EH (cell line): ENCODE measurements at places on chromosomes 16 and 17.

DNA sequence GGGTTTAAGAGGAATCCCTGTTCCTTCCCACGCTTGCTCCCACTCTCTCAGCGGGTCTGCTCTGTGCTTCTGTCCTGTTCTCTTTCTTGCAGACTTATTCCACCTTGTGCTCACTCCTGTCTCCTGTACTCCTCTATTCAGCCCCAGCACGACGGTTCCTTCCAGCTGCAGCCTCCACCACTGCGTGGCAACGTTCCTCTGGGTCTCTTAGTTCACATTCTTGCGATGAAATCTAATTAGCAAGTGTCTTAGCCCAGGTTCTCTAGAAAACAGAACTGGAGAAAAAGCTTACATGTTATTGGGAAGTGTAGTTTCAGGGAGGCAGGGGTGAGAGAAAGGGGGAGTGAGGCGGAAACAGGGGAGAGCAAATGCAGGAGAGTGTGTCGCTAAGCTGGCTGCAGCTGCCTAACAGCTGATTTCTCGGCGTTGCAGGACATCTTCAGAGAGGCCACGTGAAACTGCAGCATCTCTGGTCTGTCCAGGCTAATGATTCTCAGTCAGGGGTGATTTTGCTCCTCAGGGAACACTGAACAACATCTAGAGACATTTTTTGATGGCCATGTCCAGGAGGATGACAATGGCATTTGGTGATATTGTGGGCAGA, 213.2 kb upstream of the NLRP1 start:
- no peak for DNase-seq

GRCh38 chr17:40311575-40311974, 2.6 kb downstream of the RARA start:
- peak; percentile 66 for DNase-seq

GRCh38 chr16:49067776-49068175, 213.9 kb downstream of the CBLN1 start:
- no peak for DNase-seq

GRCh38 chr17:50532452-50533024, at the start of gene EPN3:
TSS of gene EPN3 (plus strand) at chr17:50532735. CDS start at chr17:50536557, 3,822 bp downstream.
- DNase-seq: no peak

DNA sequence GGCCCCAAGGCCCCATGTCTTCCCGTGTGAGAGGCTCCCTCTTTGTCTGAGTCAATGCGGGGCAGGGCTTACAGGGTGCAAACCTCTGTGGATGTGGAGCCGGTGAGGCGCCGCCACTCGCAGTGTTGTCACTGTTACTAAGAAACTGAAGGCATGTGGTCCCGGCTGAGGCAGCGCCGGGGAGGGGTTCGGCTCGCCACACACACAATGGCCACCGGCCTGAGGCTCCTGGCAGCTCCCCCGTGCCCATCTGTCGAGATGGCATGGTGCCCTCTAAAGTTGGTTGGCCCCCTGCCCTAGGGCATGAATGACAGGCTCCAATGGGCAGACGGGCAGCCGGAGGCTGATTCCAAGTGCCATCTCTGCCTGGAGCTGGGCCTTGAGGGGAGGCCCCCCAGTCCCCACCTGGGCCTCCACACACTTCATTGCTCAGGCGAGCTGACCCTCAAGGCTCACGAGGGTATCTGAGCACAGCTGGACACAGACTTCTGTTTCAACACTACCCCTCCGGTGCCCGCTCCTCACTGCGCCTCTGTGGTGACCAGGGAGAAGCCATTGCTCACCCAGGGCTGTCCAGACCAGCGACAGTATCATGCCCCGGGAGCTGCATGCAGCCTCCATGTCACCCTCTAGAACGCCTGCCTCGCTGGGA, 137.2 kb downstream of the C16orf78 start:
- DNase-seq: no peak

DNA sequence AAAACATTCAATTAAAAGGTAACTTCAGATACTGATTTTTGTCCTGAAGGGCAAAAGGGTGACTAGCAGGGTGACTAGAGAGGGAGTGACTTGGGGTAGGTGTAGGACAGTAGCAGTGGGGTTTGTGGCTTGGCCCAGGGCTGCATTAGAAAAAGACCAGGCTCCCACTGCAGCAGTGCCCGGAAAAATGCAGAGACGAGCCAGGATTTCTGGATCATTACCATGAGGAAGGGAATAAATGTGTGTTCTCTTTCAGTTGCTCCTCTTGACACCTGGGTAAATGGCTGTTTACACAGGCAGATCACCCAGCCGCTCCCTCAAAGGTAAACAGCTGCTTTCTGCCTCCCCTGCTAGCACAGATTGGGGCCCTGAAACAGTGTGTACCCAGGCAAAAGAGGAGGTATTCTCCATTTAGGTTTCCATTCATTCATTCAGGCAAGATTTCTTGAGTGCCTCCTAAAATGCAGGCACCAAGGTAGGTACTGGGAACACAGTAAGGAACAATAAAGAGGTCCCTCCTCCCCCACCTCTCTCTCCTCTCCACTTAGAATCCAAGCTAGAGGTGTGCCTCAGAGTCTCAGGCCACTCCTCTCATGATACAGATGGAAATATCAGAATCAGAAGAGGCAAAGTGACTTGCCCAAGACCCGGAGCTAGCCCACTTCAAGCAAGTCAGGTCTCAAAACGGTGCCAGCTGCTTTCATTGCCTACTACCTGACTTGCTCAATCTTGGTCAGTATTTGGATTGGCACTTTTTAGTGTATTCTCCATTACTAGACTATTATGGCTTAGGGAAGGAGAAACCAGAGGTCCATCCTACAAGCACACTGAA, 15.2 kb upstream of the TOX3 start:
- DNase-seq: no peak

DNA sequence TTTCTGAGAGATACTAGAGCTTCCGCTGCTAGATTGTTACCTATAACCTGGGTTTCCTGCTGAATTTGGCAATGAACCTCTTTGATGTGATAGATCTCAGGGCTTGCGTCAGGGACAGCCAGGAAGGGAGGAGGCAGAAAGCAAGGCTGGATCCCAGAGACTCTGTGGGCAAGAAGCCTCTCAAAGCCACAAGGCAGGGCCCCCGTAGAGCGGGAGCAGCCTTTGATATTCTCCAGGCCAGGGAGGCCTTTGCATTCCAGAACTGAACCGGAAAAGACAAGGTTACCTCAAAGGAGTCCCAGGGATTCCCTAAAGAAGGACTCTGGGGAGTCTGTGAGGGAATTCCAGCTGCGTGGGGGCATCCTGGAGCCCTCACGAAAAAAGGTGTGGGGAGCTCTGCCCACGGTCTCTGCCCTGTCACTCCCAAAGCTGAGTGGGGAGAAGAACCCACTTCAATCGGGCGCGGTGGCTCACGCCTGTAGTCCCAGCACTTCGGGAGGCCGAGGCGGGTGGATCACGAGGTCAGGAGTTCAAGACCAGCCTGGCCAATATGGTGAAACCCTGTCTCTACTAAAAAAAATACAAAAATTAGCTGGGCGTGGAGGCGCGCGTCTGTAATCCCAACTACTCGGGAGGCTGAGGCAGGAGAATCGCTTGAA, 14.3 kb upstream of the SCIMP start:
- no peak for DNase-seq

GRCh38 chr17:50845240-50846147, 10.1 kb downstream of the WFIKKN2 start:
- DNase-seq: peak; percentile 78

GRCh38 chr16:29883987-29884386, 15.4 kb downstream of the SEZ6L2 start:
- DNase-seq: no peak

DNA sequence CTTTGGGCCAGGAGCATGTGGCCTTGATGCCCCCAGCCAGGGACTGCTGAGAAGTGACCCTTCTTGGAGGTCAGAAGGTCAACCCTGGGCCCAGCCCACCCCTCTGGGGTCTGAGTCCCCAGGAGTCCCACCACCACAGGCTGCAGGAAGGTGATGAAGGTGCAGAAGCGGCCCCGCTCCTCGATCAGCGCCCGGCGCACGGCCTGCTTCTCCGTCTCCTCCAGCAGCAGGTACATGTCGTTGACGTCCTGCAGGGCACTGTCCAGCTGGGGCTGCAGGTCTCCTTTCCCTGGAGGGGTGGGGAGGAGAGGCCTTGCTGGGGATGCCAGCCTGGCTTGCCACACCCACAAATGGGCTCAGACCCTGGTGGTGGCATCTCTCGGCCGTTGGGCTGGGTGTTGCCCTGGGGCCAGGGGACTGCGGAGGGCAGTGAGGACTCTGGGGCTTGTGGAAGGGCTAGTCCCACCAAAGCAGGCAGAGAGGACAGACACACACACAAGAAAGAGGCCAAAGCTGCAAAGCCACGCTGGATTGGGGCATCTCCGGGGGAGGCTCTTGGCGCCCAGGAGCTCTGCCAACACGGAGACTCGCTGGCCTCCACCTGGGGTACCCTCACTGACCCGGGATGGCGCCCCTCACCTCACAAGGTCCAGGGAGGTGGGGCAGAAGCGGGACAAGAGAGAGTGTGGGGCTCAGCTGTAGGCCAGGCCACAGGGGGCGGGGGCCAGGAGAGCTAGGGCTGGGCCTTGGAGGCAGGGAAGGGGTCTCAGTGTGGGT, 7.5 kb downstream of the MTSS2 start:
- DNase-seq: no peak

- DNase-seq: no peak
Measured at GRCh38 chr16:4763791-4764190, 3.2 kb downstream of the ZNF500 start.

DNA sequence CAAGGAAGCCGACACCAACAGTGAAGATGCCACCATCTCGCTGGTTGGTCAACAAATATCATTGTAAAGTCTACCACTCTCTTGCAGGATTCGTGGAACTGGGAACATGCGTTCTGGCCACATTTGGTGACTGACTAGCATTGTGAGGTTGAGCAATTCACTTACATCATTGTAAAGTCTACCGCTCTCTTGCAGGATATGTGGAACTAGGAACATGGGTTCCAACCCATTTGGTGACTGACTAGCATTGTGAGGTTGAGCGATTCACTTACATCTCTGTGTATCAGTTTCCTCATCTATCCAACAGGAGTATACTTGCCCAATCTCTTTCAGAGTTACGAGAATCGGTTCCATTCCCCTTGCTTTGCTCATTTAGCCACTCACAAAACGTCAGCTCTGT, 42.6 kb upstream of the RPH3AL start:
- DNase-seq: no peak

DNA sequence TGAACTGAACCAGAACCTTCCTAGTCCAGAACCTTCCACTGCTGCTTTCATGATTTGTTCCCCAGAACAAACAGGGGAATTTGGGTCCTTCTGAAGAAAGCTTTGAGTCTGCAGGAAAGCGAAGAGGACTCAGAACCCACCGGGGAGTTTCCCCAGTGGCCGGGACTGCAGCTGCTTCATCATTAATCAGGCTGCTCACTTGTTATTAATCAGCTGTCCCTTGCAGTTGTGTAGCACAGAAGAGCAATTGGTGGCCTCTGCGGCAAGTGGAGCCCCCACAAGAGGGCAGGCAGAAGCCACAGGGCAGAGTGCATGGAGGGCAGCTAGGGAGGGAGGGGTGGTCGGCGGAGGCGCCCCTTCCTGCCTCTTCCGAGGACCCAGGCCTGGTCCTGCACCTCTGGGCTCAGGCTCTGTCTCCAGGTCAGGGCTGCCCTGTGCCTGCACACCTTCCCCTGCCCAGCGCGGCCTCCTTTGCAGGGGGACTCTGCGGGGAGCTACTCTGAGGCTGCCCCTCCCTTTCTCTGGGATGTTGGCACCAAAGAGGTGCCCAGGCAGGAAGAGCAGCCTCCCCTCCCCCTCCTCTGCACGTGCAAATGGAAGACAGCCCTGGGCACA, 6.9 kb downstream of the CCL17 start:
- no peak for DNase-seq

- peak; percentile 3 for DNase-seq
Measured at GRCh38 chr16:31568577-31569359, 41.1 kb downstream of the AHSP start.

DNA sequence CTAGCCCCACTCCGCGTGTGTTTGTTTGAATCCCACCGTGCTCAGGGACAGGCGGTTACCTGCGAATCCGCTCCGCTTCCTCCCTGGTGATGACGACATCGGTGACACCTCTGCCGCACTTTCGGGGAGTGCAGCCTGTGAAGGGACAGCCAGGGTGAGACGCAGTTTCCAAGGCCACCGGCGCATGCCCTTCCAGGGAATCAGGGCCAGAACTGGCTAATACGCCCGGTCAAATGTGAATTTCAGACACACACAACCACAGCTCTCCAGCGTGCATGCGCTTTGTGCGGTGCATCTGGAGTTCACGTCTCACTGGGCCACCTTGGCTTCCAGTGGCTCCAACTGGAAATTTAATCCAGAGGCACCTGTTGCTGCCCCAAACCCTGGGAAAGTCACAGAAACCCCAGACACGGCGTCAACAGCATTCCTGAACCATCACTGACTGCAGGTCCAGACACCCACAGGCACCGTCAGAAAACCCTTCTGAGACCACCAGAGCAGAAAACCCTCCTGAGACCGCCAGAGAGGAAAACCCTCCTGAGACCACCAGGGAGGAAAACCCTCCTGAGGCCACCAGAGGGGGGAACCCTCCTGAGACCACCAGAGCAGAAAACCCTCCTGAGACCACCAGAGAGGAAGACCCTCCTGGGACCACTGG, 6.6 kb upstream of the HEXD start:
- no peak for DNase-seq
